ENCODE measurements at places on chromosomes 2 and 18.

- DNase-seq: peak; percentile 80
These were observed 428.7 kb upstream of the ID2 start for GRCh38 chr2:8252997-8253694.

GRCh38 chr2:142153601-142154000 lies 22.8 kb upstream of the LRP1B start:
- no peak for DNase-seq

- DNase-seq: no peak
These were observed 478.2 kb downstream of the ARHGAP15 start for GRCh38 chr2:143607231-143608062.

GRCh38 chr2:6948677-6949351 lies 31.6 kb downstream of the RNF144A start:
- no peak for DNase-seq

DNA sequence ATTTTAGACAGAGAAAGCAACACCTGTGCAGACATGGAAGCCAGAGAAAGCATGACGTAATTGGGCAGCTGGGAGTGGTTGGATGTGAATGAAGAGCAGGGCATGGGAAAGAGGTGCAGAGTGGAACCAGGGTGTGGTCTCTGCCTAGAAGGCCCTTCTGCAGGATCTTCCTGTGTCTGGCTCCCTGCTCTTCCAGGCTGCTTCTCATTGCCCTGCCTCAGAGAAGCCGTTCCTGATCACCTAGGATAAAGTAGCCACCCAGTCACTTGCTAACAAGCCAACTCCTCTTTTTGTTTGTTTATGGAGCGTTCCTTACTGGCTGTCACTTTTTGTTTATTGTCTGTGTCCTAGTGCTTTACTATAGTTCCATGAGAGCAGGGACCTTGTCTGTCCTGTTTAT lies 28.5 kb downstream of the GALNT1 start:
- DNase-seq: peak; percentile 71
